ENCODE measurements at places on chromosomes 6 and 20.

GRCh38 chr6:28646650-28647049 is 121.0 kb downstream of the GPX5 start:
- no peak for ATAC-seq

DNA sequence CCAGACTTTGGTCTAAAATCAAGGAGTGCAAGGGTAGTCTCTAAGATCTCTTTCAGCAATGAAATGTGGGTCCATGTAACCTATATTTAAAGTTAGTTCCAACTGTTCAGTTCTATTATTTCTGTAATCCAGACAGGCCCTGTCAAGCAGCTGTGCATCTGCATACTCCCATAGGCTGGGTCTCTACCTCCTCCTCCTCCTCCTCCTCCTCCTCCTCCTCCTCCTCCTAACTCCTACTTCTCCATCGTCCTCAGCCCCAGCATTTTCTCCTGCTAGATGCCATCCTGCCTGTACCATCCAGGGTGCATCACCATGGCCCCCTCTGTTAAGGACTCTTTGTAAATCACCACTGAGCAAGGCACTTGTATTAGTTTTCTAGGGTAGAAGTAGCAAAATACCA is 52.4 kb upstream of the TPD52L1 start:
- no peak for ATAC-seq

GRCh38 chr6:107699697-107700325 is 124.3 kb downstream of the SCML4 start:
- no peak for ATAC-seq

DNA sequence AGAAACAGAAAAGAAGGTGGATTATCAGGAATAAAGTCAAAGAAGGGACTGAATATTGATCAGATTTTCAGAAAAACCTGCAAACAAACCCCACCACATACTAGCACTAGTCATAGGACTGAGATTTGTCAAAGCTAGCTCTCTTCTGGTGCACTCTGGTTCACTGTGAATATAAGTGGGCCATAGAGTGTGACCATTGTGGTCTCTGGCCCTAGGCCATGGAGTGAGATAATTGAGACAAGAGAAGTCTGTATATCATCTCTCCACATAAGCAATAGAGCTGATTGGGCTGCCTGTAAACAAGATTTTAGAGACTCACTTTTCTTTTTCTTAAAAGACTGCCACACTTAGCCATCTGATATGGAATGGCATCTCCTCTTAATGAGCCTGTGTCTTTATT is 247.2 kb downstream of the LAMA2 start:
- no peak for ATAC-seq

DNA sequence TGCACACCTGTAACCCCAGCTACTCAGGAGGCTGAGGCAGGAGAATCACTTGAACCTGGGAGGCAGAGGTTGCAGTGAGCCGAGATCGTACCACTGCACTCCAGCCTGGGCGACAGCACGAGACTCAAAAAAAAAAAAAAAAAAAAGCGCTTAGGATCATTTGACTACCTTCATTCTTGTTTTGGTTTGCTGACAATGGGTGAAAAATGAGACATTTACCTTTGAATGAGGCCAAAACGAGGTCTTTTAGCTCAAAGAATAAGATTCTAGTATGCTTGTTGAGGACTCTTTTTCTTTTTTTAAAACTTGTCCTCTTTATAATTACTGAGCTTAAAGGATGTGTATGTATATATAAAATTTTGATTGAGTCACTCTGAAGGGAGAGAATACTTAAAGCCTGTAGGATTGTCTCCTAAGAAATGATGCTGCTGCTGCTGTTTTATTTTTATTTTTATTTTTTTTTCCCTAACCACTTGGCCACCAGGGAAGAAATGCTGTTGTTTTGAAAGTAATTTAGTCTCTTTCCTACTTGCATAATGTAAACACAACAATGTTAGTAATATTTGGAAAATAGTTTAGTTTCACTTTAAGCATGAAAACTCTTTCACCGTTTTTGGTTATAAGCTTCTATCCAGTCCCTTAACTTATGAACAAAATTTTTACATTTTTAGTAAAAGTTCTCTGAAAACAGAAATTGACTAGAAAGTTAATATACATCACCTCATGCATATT is 7.9 kb downstream of the UBR2 start:
- ATAC-seq: no peak

DNA sequence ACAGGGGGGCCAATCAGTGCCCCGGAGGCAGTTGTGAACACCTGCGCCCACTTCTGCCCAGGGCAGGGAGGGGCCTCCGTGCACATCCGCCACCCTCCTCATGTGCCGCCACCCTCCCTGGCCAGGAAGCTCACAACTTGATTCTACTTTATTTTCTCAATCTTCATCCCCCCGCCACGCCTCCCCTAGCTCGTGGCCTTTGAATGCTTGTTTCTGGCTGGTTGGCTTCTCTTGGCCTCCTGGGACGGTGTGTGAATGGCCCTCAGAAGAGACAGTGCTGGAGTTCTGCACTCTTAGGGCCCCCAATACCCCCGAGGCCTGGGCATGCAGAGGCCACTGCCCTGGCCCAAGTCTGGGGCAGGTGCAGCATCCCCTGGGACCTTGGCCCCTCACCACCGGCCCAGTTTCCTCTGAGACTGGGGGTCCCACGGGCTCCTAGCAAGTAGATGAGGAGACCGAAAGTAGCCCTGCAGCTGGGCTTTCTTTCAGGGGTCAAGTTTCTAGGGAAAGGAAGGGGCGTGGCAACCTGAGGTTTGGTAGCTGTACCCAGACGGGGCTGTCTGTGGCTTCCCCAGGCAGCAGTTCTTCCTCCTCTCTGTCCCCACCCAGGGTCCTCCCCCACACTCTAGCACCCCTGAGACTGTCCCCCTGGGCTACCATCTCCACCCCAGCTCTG is 1.3 kb downstream of the RGS19 start:
- no peak for ATAC-seq

- no peak for ATAC-seq
Measured at GRCh38 chr6:30571762-30572082, 480 bp downstream of the ABCF1 start.

GRCh38 chr6:31864818-31865204 is 2.2 kb upstream of the NEU1 start:
- ATAC-seq: no peak
